ENCODE measurements at places on chromosomes 7 and 10.

DNA sequence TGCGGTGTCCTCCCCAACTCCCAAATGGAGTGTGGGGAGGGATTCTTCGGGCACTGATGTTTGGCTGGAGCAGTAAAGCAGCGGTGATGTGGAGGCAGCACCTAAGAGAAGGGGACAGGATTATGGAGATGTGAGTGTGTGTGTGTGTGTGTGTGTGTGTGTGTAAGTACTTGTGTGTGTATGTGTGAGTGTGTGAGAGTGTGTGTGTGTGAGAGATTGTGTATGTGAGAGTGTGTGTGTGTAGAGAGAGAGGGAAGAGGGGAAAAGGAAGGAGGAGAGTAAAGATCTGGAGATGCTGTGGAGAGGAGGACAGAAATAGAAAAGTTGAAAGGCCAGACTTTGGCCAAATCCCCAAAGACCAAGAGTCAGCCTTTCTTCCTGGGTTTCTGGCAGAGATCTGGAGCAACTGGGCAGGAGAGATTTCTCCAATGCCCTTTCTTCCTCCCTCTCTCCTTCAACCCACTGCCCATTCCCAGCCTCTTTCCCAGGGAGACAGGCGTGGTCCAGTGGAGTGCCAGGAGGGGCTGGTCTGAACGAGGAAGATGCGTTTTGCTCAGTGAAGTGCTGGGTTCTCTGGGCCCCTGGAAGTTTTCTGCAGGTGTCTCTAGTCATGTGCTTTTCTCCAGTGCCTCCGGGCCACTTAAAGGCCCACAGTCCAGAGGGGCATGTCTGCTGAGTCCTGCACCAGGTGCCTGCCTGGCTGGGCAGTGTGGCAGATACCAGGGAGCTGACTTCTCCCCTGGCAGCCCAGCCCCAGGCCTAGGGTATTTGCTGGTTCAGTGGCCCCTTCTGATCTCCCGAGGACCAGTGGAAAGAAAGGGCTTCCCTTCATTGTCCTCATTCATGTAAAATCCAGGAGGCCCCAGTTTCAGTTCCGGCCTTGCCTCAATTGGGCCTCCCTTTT, 60.5 kb downstream of the HK1 start:
- DNase-seq, result no peak

DNA sequence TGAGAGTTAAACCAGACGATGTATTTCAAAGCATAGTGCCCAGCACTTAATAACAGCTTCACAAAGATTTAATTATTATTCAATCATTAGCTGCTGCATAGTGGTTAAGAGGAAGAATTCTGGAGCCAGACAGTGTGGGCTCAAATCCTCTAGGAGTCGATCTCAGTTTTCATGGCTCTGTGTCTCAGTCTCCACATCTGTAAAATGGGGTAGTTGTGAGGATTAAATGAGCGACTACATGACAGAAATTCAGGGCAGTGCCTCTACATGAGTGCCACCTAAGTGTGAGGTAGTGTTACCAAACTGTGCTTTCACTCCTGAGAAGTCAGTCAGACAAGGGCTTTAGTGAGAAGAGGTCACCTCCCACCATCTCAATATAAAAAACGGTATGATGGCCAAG, 81.7 kb upstream of the FGFR2 start:
- DNase-seq, result no peak

DNA sequence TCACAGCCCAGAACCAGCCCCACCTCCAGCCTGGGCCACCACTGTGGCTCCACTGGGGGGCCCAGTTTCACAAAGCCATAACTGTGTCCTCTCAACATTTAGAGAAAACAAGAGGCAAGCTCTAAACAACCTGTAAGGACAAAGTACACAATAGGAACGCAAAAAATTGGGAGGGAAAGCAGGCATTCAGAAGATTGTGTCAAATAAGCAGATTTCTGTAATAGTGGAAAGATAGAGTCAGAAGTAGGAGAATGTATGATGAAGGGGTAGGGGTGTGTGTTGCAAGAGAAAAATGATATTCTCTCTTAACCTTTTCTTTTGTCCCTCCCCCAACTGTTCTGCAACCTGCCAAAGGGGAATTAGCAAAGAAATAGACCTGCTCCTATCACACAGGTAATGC, 449.9 kb upstream of the NPVF start:
- DNase-seq, result no peak

GRCh38 chr10:122733931-122734665, 34.5 kb upstream of the C10orf120 start:
- no peak for DNase-seq

- DNase-seq, result no peak
These were observed 238.2 kb downstream of the DNAJB6 start for GRCh38 chr7:157574914-157575586.

DNA sequence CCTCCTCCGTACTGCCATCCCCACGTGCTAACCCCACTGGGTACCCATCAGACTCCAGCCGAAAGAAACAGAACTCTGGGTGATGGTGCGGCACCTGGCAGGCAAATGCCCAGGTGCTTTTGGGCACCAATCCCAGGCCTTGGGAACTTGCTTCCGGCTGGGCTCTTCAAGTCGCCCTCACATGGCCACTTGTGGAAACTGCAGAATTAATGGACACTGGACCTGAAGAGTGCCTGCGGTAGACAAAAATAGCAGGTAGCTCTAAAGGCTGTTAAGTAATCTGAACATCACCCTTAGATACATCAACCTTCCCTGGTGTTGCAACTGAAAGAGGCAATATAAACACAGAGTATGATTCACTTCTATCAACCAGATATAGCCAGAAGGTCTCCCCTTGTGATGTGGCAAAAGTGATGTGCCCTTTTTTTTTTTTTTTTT, 644.4 kb downstream of the GRM8 start:
- DNase-seq, result no peak

- no peak for DNase-seq
These were observed 110.2 kb upstream of the GDF10 start for GRCh38 chr10:47189802-47190201.

All from activated CD4-positive, alpha-beta T cell treated with anti-CD3 and anti-CD28 coated beads for 1 hour (primary cell).